RWPE2 (cell line): ENCODE measurements at places on chromosomes 4 and X.

- DNase-seq, result no peak
Observed at GRCh38 chr4:184395451-184395917, 78.9 kb downstream of the IRF2 start.

GRCh38 chr4:4619821-4620220 lies 78.0 kb upstream of the STX18 start:
- no peak for DNase-seq

DNA sequence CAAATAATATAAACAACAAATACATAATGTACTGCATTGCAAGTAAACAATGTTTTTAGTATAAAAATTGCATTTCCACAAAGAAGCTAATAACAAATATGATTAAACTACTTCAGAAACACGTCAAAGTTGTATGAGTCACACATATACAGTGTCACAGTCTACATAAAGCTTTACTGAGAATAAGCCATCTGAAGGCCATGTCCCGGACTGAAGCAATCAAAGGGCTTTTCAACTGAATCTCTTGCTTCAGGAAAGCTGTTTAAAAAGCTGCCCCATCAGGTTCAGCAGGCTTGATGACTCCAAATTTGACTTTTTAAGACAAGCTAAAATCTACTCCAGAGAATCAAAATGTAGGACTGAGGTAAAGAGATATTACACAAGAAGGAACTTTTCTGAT lies 1476.8 kb downstream of the ADGRL3 start:
- DNase-seq, result no peak

DNA sequence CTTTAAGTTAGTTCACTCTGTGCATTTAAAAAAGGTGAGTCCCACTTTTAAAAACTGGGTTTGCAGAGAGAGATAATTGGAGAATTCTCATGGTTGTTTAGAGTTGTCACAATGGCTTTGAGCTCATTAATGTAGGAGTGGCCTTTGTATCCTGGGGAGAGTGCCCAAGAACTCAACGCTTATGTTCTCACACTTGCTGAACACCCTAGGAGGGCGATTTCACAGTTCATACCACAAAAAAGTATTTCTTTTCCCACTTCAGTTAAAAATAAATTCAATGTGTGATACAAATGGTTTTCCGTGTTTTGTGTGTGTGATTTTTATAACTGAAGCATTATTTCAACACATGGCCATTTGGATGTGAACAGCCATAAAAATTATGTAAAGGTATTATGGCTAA lies 8.4 kb downstream of the EMCN start:
- DNase-seq, result no peak

DNA sequence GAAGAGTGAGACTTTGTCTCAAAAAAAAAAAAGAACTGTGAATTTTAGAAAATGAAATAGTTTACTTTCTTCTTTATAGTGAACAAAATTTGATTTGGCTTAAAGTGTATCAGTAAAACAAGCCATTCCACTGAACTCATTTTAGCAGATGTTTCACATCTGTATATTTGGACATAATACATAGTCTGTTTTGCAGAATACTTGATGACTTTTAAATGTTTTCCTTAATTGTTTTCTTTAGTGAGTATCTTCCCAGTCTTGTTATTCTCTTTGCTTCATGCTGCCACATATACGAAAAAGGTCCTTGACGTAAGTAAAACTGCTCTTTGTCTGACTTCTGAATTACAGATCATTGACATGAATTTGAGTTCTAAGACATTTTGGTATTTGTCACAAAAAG lies 8.3 kb downstream of the TMEM33 start:
- DNase-seq, result no peak

DNA sequence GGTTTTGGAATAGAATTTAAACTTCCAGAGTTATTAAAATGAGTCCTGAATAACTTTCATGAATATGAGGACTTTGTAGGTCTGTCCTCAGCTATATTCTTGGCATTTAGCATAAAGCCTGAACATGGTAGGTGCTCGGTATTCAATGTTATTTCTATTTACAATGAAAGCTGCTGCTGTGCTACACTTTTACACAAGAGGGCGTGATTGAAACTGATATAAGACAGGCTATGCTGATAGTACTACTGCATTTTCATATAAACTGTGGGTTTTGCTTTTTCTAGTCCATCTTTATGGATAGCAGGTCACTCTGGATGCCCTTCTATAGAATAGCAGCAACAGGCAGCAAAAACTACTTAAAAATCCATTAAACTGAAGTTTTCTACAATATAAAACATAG lies 12.3 kb upstream of the GNPDA2 start:
- DNase-seq, result no peak

DNA sequence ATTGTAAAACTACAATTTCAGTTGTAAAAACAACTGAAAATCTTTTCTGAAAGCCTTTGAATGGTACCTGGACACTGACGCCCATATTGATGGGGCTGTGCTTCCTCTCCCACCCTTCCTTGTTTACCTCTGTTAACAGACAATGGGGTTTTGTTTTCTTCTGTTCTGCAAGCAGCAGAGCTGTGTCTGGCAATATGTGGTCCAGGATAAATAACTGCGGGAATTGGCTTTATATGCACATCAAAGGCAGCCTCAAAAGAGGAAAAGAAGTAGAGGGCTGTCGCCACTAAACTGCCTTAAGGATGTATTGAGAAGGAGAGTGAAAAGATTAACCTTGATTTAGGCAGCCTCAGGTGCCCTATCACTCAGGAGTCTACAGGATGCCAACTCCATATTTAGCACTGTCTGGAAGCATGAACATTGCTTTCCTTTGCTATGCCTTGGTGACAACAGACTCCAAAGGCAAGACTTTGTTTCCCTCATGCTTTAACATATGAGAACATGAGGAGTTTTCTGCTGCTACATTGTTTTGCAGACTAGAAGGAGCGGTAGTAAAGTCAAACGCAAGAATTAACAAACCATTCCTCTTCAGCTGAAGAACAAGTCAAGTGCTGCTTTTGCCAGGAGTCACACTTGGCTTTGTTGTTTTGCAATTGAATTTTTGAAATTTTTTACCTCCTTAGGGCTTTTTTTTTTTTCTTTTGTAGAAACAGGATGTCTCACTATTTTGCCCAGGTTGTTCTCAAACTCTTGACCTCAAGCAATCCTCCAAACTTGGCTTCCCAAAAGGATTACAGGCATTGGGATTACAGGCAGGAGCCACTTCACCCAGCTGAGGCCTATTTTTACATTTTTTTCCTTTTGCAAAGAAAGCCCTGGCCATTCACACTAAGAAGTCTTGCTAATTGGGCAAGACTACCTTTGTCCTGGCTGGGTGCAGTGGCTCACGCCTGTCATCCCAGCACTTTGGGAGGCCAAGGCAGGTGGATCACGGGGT lies 3.0 kb downstream of the IL21 start:
- DNase-seq, result no peak

DNA sequence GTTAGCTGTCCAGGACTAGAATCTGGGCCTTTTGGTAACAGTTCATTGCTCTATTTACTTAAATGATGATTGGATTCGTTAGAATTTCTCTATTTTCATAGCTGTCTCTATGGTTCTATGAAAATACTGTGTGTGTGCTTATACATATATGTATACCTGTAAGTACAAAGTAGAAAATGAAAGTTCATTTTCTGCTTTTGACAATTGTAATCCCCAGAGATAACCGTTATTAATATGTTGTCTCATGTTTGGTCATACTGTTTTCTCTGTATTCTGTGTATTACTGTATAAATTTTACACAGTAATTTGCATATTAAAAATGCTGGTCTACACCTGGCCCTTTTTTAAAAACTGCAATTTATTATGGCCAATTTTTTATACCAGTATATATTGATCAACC lies 55.4 kb downstream of the CLCN3 start:
- DNase-seq, result no peak
